Gastrocnemius medialis (tissue), 4 donors: ENCODE measurements at places on chromosomes 13 and 19.

- DNase-seq: no peak
Measured at GRCh38 chr19:2327773-2328400, 499 bp downstream of the LSM7 start.

GRCh38 chr13:28753946-28754345 is 35.2 kb upstream of the SLC46A3 start:
- DNase-seq: no peak

GRCh38 chr19:1745589-1746031 is 7.7 kb upstream of the ONECUT3 start:
- DNase-seq: no peak

- DNase-seq: no peak
Measured at GRCh38 chr13:99737481-99738245, 233.9 kb downstream of the ZIC5 start.

GRCh38 chr19:56156768-56157167 is 15.7 kb downstream of the ZNF444 start:
- DNase-seq: no peak

GRCh38 chr13:113365971-113366588 is 2.1 kb upstream of the GRTP1 start:
- DNase-seq: no peak

- DNase-seq: peak; percentile 98
Measured at GRCh38 chr19:38647368-38647965, at the start of gene ACTN4. Gene ACTN4 (plus strand): TSS chr19:38647649. CDS start chr19:38647746, 97 bp downstream.

DNA sequence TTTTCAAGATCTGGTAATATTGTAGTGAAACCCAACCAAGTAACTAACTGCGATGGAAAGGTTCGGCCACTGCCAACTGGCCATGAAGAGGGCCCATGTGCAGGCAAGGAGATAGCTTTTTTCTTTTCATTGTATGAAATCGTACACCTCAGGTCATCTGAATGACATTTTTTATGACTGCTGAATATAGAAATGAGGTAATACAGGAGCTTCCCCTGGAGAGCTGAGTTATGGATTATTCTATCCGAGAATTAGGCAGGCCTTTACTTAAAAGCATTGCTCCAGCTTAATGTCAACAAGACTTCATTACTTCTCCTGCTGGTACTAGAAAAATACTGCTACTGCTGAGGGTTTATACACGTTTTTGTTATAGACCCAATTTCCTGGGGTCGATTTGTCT is 1215.6 kb downstream of the EFNB2 start:
- no peak for DNase-seq

- no peak for DNase-seq
Measured at GRCh38 chr13:93794197-93794885, 567.7 kb downstream of the GPC6 start.

GRCh38 chr19:38079926-38080380 is 144.1 kb downstream of the DPF1 start:
- no peak for DNase-seq

GRCh38 chr13:47917022-47917574 is 84.0 kb downstream of the SUCLA2 start:
- DNase-seq: no peak

GRCh38 chr19:35350591-35350990 is 2.9 kb downstream of the FFAR1 start:
- no peak for DNase-seq

DNA sequence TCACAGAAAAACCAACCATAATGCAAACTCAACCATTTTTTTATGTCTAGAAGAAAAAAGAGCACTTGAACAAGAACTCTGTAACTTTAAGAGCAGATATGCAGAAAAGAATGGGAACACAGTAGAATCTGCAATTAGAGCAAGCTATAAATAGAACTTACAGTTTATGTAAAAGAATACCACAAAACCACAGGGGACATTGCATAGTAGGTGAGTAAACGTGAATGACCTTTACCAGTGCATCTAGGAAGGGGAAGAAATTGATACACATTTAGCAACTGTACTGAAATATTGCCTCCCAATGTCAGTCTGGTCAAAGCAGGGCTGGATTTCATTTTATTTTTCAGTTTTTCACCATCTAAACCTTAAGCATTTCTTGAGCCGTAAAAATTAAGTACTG is 242.2 kb upstream of the EDNRB start:
- DNase-seq: no peak

GRCh38 chr13:47650209-47650608 is 350.9 kb downstream of the SUCLA2 start:
- DNase-seq: no peak

DNA sequence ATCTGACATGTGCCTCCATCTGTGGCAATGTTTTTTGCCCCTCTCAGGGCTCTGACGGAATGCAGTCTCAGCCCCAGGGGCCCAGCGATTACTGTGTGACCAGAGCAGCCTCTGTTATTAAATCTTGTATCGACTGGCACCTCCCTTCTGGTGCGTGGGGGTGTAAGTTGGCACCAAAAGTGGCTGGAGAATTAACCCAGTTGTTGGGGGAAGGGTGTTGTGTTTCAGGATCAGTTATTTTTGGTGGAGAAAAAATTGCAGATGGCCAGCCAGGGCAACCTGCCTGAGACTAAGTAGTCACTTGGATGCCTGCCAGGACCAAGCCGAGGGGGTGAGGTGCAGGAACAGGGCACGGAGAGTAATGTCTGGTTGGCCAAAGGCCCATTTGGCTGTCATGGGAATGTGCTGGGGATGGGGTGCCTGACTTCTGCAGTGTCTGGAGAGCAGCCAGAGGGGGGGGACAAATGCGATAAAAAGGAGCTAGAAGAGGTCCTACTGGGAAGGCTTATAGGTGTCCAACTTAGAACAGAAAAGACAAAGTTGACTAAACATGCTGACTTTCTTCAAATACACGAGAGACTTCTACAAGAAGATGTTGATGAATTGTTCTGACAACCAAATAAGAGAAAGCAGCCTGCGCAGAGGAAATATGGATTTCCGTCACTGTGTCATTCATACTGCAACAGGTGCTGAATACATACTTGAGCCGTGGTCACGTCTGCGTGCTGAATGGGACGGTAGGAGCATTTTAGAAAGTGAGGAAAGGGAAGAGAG is 69.8 kb downstream of the SIAH3 start:
- DNase-seq: peak; percentile 31

- no peak for DNase-seq
Measured at GRCh38 chr13:45179428-45179827, 21.4 kb downstream of the KCTD4 start.

DNA sequence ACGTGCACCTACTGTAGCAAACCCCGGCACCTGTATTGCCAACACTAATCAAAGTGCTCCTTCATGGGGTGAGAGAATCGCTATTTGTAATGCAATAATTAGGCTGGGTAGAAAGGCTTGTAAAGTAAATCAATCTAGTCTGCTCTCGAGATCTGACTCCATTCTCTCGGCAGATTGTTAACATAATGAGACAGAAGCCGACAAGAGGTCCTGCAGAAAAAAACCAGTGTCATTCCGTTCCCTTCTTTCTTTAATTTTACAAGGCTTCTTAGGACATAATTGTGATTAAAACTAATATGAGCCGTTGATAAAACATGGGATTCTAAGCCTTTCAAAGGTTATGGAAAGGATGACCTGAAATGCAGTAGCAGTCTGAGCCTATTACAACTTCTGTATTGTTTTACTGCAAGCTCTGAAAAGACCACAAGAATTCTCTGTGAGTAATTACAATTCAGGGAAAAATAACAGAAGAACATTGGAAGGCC is 530.0 kb downstream of the PCDH9 start:
- no peak for DNase-seq

- peak; percentile 94 for DNase-seq
Measured at GRCh38 chr19:33325920-33326319, 23.6 kb upstream of the CEBPA start.

DNA sequence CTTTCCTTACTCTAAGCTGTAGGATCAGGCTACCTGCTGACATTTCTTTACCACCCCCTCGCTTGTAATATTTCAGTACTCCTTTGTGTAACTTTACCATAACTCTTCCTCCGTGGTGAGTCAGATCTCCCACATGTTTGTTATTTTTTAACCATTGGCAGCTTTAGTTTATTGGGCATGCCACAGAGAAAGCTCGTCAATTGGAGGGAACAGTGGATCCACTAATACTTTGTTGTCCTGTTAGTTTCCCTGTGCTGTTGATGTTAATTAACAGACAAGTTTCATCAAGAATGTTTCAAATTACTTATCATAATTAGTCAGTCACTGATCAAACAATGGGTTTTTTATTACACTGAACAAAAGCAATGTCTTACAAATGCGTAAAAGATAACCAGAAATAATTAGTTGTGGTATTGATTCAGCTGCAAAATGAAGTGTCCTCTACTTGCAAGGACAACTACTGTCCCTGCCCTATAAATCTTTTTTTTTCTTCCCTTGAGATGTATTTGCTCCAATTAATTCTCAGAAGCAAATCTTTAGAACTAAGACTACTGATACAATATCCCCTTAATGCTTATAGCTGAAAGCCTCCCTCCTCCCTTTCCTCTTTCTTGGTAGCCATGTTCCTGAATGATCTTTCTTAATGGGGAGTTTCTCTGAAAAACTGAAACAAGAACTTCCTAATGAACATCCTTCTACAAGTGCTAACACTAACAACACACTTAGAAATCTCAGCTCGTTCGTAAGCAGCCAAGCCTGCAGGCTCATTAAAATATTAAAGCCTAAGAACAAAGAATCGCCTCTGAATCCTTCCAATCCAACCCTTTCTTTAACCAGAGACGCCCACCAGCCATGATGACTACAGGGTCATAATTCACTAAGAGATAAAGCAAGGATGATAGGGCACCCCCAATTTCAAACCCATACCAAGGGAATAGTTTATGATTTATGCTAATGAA is 22.2 kb downstream of the EFNB2 start:
- DNase-seq: no peak

DNA sequence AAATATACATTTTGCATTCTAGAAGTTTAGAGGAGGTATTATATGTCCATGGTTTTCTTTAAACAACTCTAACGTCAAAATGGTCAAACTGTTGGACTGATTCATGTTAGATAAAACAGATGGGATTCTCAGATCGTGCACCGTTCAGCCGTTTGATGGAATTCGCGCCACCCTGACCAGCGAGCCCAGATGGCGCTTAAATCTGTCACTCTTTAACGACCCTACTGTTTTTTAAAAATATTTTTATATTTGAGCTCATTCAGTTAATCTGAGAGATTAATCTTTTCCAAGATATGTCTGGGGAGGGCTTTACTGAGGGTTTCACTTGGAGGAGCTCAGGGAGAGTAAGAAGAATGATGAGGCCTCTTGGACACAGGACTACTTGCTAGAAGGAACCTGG is 164.4 kb downstream of the TM9SF2 start:
- no peak for DNase-seq

DNA sequence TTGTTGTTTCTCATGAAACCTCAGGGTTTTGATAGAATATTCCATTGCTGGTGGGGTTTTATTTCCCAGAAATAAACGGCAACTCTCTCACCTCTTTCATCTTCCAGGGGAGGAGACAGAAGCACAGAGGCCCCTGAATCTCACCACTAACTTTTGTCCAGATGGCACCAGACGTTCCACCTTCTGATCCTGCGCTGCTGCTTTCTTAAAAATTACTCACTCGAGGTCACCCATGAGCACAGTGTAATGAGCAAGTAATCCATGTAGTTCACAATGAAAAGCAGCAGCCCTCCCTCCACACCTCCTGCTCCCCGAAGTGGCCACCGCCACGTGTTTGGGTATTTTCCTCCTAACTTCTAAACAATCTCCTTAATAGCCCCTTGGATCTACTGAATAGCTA is 51.3 kb downstream of the TEX29 start:
- DNase-seq: no peak

GRCh38 chr19:3699741-3700241 is 477 bp downstream of the PIP5K1C start:
- no peak for DNase-seq

- peak; percentile 39 for DNase-seq
Measured at GRCh38 chr19:56837492-56838023, 3.0 kb downstream of the PEG3 start.
